NCI-H2107 (cell line): ENCODE measurements at places on chromosomes 16 and 17.

- DNase-seq: no peak
Measured at GRCh38 chr17:13365331-13365730, 236.4 kb downstream of the HS3ST3A1 start.

DNA sequence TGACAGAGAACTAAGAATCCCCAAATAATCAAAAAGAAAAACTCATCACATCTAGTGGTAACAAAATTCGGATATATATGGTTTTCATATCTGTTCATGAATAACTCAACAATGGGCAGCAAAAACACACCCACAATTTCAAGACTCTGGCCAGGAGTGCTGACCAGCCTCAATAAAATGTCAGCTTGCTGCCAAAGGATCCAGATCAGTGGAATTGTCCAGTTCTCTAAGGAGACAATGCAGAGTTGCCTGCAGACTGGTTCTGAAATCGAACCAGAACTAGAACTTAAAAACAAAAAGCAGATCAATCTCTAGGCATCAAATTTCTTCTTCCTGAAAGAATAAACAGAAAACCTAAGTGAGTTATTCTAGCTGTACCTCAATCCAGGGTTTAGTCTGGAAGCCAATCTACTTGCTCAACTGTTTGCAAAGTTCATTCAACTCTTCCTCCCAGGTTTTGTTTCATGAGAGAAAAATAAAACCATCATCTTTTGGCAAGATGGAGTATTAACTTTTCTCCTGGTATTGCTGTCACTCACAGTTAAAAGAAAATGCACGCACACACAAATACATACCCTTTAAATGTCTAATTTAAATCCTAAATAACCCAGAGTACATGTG lies 61.0 kb downstream of the CFDP1 start:
- no peak for DNase-seq

- no peak for DNase-seq
Measured at GRCh38 chr17:55722742-55723487, at the start of gene TMEM100. TSS of gene TMEM100 (minus strand) at chr17:55722864. CDS start at chr17:55721070, 1,794 bp downstream.

DNA sequence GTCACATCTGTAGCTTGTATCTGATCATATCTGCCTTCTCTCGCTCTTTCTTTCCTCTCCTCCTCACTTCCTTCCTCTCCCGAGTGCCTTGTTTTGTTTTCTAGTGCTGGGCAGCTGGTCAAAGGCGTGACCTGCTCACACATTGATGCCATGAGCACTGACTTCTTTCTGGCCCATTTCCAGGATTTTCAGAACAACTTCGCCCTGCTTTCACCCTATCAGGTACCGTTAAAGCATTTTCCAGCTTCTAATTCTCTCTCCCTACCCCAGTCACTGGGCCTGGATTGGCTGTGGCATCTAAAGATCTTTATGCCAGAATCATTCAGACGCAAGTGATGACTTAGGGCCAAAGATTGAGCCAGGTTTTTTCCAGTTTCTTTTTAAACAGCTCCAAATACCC lies 55.5 kb downstream of the OTOA start:
- DNase-seq: no peak

- DNase-seq: no peak
Measured at GRCh38 chr16:77433146-77433545, 1.7 kb downstream of the ADAMTS18 start.

- DNase-seq: no peak
Measured at GRCh38 chr17:35912942-35913341, 17.6 kb downstream of the RDM1 start.

- no peak for DNase-seq
Measured at GRCh38 chr17:49067163-49067562, 65.4 kb upstream of the B4GALNT2 start.

DNA sequence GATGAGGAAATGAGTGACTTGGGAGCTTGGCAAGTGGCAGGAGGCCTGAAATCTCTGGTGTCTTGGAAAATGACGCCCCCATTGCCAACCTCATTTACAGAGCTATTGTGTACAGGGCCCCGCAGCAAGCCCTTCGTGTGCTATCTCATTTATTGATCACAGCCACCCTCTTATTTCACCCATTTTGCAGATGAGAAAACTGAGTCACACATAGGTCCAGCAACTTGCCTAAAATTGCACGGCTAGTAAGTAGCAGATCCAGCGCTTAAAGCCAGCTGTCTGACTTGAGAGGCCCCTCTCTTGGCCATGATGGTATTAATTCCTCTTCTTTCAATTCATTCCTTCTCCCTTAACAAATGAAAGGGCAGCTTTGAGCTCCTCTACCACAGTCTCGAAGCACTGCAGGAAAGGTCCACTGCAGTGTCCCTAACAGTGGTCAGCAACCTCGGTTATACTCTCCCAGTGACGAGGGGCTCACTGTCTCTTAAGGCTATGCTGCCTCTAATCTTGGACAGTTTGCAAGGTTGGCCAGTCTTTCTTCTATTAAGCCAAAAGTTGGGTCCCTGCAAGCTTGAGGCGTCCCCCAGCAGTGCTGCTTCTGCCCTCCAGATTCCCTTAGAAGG lies 162.2 kb downstream of the COPRS start:
- no peak for DNase-seq

GRCh38 chr16:57470711-57471110 lies 8.2 kb downstream of the POLR2C start:
- no peak for DNase-seq

DNA sequence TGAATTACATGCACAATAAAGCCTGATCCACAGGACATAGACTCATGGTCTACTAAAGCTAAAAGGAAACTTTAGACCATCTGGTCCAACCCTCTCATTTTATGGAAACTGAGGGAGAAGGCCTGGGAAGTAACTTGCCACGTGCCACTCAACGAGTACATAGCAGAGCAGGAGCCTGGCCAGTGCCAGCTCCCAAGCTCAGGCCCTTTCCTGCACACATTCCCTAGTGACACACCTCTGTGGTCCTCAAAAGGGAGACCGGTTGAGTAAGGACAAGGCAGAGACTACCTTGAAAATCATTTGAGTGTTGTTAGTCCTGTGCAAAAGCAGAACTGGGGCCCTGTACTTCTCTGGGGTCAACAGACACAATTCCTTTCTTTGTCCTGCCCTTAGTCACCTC lies 2.8 kb downstream of the CCL4L2 start:
- no peak for DNase-seq

- DNase-seq: no peak
Measured at GRCh38 chr17:19019041-19019941, 14.7 kb upstream of the FAM83G start.

DNA sequence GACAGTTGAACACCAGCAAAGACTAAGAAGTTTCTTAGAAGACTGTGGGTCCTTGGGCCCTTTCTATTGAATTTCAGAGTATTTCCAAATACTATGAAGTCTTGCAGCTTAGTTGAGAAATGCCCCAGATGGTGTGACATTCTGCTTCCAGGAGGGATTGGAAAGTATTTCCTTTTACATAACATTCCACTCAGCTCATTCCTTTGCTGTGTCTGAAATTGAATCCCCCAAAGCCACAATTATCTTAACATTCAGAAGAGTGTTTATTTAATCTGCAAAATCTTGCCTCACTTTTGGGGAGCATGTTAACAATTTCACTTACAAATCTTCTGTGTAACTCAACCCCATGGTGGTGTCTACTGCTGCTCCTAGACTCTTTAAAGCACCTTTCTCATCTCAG lies 307.7 kb downstream of the WWOX start:
- no peak for DNase-seq

DNA sequence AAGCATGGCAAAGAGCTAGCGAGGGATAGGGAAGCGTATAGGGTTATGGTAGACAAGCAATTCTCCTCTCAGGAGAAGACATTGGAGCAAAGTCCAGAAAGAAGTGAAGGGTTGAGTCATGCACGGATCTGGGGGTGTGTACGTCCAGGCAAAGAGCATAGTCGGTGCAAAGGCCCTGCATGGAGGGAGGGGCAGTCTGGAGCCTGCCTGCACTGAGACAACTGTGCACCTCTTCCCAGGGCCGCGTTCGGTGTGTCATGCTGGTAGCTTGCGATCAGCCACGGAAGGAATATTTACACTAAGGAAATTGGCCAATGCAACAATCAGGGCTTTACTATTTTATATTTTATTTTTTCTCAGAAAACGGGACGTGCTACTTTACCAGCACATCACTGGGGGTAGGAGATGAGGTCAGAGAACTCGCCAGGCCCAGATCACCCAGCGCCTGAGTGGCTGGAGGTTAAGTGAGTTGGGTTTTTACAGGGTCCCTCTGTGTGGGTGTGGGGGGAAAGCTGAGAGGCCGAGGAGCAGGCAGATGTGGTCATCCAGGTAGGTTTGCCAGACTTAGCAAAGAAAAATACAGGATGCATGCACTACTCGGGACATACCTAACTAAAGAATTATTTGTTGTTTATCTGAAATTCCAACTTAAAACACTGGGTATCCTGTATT lies 6.7 kb upstream of the B9D1 start:
- DNase-seq: no peak

DNA sequence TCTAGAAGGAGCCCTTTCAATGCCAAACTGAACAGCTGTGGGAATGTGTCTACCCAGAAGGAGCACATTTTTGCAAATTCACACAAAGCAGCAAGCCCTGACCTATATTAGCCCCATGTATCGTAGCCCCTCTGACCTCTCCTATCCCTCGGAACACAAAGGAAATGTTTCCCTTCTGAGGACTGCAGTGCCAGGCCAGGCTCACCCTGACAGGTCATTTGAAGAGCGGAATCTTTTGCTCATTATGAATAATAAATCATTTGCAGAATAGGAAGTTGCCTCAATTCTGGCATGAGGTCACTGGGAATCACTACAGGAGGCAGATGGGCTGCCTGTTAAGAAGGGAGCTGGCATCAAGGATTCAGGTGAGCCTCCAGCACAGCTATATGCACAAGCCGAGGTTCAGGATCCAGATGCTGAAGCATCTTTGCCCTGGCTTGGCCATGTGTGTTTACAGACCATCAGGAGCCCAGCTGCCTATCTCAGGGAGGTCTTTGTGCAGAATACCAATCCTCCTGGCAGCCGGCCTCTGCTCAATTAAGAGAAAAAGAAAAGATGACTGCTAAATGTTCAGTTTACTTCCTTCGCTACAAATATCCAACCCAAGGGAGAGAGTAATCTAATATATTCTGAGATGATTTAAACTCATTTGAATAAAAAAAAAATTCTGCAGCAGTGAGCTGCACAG lies 119.4 kb downstream of the USP31 start:
- no peak for DNase-seq

GRCh38 chr16:54102888-54103866 lies 183.4 kb downstream of the IRX3 start:
- DNase-seq: no peak

DNA sequence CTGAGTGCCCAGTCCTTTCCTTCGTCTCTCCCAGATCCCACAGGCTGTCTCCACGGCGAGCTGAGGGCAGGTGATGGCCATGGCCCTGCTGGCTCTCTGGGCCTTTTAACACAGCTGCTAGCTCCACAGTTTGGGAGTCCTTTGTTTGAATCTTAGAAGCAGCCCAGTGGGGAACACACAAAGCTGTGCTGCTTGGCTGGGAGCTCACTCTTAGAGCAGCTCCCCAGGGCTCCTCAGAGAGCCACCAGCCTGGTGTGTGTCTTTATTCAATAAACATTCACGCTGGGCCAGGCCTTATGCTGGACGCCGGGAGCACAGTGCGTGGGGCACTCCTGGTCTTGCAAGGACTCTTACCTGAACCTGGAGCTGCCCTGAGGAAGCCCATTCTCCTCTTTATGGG lies 29.7 kb downstream of the WNT3 start:
- DNase-seq: no peak

- no peak for DNase-seq
Measured at GRCh38 chr17:21019976-21020586, 22.7 kb downstream of the USP22 start.

DNA sequence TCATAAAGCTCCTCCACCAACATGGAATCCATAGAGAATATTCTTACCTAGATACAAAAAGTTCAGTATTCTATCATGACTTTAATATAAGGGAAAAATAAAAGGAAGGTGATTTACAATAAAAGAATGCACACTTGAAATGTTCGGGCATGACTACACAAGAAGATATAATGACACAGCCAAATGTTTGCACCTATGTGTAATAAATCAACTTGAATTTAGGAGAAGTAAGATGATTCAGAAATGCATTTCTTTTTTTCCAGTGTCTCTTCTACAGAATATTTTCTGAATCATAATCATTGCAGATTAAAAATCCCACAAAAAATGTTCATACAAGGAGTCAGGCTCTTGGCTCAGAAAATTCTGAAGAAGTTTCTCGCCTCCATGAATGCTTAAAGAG lies 404.0 kb upstream of the HSBP1 start:
- no peak for DNase-seq

GRCh38 chr16:57630931-57631845 lies 2.8 kb downstream of the ADGRG1 start:
- DNase-seq: no peak

DNA sequence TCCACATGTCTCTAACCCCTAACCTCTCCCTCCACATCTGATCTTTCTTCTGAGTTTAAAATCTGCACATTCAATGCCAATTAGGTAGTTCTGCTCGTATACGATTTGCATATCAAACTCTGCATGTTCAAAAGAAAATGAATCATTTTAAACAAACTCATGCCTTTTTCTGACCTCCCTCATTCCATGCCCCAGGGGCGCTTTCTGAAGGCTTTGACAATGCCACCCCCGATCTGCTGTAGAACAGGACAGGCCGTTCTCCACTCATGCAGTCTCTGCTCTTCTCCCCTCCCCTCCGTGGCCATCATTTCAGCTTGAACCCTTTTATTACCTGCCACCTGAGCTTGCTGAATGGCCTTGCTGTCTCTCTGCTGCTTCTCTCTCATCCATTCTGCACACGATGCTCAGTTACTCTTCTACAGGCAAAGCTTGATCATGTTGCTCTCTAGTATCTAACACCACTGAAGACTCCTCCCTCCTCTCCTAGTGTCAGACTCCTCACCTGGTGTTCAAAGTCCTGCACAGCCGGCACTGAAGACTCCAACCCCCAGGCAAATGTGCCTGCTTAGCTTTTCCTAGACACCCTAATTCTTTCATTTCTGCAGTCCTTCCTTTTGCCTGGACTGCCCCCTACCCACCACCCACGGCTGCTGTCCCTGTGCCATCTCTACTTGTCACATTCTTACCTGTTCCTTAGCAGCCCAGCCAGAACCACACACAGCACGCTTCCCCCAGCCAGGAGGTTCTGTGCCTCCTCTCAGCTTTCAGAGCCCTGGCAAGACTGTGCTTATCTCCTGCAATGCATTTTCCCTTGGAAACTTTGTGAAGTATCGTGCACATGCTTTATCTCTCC lies 6.2 kb downstream of the TMEM238L start:
- DNase-seq: no peak

- DNase-seq: no peak
Measured at GRCh38 chr17:79219208-79219935, 144.7 kb downstream of the ENGASE start.

DNA sequence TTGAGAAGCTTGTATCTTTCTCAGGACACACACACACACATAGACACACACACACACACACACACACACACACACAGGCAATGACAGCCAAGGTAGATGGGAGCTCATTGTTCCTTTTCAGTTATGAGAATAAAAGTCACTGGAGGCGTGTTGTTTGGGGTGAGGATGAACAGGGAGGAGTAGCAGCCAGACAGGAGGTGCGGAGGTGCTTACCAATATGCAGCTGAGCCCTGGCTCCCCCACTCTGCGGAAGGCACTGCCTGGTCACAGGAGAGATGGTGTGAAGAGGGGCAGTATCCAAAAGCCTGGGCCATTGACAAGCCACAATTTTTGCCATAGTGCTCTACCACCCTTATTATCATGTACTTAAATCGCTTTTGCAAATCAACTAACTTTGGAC lies 77.4 kb downstream of the CBLN1 start:
- no peak for DNase-seq
